ENCODE measurements at places on chromosomes 1 and 21.

DNA sequence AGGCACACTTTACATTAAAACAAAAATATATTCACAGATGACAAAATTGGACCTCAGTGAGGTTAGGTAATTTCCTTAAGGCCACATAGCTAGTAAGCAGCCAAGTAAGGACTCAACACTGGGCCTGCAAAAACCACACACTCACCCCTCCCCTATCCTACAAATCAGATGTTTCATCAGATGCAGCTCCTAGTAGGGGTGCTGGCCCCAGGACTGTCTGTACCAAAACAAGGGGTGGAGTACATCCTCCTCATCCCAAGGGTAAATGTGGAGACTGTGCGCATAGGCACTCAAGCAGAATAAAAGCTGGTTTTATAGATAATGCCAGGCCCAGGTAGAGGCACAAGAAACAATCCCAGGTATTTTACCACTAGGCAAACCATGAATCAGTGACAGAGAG lies 25.7 kb downstream of the URB1 start:
- DNase-seq: no peak

DNA sequence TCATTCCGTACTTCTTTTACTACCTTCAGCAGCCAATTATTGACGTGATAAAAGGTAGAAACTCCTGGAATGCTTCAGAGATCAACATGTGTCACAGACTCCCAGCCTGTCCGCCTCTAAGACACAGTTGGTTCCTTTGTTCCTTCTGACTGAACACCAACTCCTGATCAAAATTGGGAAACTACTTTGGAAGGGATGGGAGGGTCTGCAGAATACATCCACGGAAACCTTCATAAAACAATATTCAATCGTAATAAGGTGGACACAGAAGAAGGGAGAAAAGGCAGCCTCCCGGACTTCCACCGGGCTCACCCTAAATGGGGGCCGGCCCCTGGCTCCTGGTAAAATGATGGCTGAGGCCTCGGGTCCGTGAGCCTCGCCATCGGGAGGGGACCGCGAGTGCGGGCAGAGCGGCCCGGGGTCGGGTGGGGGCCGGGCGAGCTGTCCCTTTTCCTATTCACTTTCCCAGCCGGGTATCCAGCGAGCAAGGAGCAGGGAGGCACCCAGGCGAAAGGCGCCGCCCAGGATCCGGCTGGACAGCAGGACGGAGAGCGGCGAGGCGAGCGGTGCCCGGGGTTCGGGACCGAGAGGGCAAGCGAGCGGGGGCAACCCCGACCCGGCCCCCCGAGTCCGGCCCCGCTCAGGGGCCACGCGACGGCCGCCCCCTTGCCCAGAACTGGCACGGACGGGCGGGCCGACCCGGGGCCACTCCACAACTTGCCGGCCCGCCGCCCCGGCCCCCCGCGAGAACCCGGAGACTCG lies 805 bp downstream of the NRIP1 start:
- peak; percentile 58 for DNase-seq

- no peak for DNase-seq
Observed at GRCh38 chr1:2833454-2834145, 32.1 kb upstream of the TTC34 start.

- DNase-seq: no peak
Observed at GRCh38 chr1:47621483-47621882, 183.6 kb downstream of the FOXD2 start.

GRCh38 chr1:213017447-213018273 lies 2.0 kb upstream of the ANGEL2 start:
- DNase-seq: no peak

Measured in hindlimb muscle (tissue), 1 donor.